NCI-H2081 treated with DMSO at 0.1 percent for 48 hours (cell line): ENCODE measurements at places on chromosomes 12 and 14.
A peak's percentile ranks its signal among the peaks of the same experiment; 100 is the strongest.

DNA sequence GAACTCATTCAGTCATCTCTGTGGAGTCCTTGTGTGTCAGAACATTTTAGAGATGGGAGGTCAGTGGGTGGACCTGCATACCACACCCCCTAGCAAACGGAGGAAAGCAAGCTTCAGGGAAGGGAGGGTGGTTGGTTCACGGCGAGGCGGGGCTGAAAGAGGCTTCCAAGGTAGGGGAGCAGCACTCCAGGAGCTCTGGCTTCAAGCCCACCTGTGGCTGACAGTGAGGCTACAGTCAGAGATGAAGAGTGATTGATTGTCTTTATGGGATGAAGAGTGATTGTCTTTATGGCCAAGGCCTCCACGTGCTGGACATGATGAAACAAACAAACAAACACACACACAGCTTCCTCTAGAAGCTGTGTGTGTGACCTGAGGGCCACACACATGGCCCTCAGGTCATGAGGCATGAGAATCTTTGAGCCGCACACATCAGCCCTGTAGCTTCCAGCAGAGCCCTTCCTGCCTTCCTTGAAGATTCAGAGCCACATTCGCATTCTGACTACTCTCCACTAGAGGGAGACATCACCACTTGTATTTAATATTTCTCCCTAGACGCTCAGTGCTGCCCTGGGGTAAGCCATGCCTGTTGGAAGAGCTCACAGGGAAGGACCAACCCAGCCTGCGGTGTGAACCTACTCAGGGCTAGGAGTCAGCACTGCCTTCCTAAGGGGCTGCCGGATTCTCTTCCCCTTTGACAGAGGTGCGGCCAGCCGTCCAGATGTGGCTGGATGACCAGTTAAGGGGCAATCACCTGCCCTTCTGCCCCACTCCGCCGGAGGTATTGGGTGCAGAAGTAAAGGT, 54.4 kb upstream of the KCNA1 start:
- DNase-seq = peak; percentile 61

DNA sequence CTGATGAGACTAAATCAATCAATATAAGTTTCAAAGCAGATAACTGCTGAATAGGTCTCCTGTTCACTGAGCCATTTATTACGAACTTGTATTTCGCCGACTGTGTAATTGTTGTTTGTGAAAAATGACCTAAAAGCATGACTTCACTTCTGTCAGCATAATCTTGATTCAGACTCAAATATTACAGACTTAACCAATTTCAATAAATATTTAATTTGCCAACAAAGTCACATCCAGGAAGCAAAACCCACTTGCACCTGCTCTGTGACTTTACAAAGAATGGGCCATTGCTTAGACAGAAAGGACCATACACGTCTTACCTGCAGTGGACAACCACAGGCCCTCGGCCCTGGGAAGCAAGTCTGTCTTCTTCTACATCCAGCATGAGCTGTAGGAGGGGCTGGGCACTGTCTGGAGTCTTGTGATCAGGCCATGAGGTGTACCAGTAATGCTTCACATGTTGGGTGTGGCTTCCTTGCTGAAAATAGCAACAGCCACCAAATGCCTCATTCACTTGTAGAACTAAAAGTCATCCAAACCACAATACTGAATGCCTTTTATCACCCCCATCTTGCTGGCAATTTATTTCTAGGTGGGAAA, 23.5 kb upstream of the PTPRB start:
- DNase-seq = no peak

DNA sequence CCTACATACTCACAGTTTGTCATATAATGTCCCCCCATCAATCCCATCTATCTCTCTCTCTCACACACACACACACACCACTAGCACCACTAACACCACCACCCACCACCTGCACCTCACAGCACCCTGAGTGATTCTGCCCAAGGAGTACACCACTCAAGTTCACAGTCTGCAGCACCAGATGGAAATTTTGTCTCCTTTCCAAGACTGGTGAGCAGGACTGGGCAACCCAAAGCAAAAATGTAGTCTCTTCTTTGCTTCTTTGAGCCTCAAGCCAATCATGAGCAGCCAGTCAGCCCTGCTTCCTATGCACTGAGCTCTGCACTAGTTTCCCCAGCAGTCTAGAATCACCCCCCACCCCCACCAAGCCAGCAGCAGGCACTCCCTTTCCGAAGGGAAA, 15.0 kb upstream of the ARMH4 start:
- DNase-seq = no peak

DNA sequence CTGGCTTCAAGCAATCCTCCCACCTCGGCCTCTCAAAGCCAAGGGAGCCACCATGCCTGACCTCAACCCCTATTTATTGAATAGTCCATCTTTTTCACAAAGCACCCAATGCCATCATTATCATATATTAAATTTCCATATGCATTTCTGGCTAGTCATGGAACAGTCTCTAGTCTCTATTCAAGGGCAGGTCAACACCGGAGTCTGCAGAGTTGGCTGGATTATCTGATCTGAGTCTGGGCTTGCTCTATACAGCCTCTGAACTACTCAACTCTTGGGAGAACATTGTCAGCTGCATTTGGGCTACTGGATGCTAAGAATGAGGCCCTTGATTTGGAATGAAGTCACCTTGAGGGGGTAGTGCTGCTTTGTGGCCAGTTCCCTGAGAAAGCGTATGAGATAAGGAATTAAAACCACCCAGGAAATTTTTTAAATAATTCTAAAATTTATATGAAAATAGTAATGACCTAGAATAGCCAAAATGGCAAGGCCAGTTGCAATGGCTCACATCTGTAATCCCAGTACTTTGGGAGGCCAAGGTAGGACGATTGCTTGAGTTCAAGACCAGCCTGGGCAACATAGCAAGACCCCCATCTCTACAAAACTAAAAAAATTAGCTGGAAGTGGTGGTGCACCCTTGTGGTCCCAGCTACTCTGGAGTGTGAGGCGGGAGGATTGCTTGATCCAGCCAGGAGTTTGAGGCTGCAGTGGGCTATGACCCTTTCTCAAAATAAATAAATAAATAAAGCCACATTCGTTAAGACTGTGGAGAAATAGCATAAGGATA, 6.9 kb upstream of the NAA25 start:
- DNase-seq = no peak

DNA sequence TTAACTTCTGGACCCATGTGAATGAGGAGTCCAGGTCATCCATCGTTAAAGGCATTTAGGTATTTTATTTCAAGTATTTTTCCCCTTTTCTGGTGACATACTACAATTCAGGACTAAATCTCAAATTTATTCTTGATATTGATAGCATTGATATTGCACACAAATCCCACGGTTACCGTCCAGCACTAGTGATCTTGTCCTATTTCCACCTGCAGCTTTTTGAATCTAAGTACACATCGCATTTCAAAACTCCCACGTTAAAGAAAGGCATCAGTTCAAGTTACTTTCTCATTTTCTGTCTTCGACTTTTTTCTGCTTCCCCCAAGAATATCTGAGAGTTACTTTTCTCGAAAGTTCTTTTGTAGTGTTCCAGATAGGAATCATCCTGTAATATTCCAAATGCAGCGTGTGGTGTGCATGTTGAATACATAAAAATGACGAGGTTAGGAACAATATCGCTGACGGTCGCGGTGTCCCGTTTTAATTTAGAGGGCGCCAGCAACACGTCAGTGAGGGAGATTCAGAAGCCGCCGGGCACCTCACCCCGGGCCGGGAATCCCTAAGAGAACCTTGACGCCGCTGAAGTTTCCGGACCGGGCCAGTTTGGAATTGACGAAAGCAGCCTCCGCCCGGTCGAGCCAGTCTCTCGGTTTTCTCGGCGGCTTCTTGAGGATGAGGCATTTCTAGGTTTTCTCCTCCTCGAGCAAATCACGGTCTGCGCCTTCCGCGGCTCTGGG, 569 bp upstream of the RGS6 start:
- no peak for DNase-seq

- no peak for DNase-seq
These were observed 35.3 kb downstream of the PRKD1 start for GRCh38 chr14:29892327-29892726.

DNA sequence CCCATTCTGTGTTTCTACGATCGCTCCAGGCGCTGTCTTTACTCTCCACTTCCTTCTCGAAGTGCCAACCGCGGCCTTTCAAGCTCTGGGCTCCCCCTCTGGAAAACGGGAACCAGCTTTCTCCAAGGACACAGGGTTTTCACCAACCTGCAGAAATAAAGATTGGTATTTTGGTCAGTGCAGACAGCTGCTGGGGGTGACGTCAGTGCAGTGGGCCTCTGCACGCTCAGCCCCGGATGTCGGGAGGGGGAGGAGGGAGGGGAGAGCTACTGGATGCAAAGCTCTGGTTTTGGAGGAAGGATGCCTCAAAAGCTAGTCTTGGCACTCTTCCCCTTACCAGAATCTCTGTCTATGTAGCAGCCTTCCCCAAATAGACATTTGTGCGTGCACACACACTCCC, 19.9 kb downstream of the HRK start:
- no peak for DNase-seq

DNA sequence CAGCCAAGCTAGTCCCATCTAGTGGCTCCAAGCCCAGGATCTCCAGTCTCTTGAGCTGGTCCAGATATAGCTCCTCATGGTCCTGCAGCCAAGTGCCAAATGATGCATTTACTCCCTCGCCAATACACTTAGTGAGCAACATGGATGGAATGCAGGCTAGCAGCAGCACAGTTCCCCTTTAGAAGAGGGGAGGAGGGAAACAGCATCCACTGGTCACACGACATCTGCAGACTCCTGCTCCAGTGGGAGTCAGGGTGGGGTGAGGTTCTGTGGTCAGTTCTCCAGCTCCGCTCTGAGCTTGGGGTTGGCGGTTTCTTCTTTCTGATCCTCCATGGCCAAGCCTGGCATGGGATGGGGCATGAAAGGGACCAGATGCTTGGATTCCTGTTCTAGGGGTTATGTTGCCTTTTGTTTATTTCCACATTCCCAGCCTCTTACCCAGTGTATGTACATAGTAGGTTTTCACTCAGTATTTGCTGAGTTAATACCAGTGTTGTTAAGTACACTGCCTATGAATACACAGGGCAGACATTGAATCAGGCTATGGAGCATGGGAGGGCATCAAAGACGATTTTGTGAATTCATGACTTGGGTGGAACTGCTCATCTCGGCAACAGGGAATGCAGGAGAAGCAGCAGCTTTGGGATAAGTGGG, 57.3 kb downstream of the GALNT16 start:
- DNase-seq = no peak

GRCh38 chr14:95516554-95517181, at the start of gene SYNE3:
TSS of gene SYNE3 (minus strand) at chr14:95516650. CDS start at chr14:95475821, 40,829 bp downstream.
- DNase-seq = no peak
